ENCODE measurements at places on chromosomes 5 and 9.
A peak's percentile ranks its signal among the peaks of the same experiment; 100 is the strongest.

GRCh38 chr9:4197548-4197947 is 102.3 kb downstream of the GLIS3 start:
- no peak for DNase-seq

DNA sequence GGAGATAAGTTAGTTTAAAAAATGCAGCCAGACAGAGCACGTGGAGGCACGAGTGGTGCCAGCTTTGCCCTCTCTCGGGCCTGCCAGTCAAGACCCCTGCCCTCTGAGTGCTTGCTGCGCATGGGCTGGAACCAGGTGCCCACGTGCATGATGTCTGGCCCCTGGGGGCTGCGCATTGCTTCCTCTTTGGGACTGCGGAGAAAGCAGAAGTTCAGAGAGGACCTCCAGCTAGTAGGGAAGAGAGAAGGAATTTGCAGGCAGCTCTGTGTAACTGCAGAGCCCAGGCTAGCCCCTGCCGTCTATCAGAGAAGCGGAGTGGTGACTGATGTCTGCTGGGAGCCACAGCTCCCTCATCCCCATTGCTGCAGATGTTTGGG is 9.7 kb upstream of the RNU6ATAC start:
- no peak for DNase-seq

DNA sequence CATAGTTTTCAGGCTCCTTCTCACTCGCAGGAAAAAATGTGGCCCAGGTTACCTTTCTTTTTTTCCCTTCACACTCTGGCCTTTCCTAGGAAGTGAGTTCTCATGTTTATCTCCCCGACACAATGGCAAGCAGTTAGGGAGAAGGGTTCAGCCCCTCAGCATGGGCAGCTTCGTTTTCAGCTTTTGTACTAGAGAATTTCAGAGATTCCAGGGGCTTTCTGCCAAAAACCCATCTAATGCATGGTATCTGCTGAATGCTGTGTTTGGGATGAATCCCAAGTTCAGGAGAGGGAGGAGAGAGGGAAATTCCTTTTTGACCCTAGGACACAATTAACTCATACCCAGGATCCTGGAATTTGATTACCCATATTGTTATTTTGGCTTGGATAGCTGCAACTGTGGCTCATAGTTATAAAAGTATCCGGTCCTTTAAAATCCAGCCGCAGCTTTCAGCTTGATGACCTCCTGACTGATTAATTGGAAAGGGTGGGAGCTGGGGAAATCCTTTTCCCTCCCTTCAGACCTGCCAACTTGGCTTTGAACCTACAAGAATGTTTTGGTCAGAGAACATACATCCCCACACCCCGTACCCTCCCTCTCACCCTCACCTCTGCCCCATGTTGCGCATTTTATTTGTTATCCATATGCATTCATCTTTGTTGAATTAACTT is 78.4 kb downstream of the TMEM252 start:
- no peak for DNase-seq

- no peak for DNase-seq
Measured at GRCh38 chr5:106314221-106314824, 1356.4 kb downstream of the EFNA5 start.

GRCh38 chr9:94286116-94286515 is 27.0 kb downstream of the ZNF169 start:
- DNase-seq: peak; percentile 3

- DNase-seq: no peak
Measured at GRCh38 chr9:123005964-123006363, 27.5 kb upstream of the GPR21 start.

- no peak for DNase-seq
Measured at GRCh38 chr5:428219-428618, 14.8 kb upstream of the EXOC3 start.

GRCh38 chr9:37417252-37417803 is 5.2 kb upstream of the GRHPR start:
- no peak for DNase-seq

- no peak for DNase-seq
Measured at GRCh38 chr5:164277720-164278119, 772.3 kb downstream of the MAT2B start.

DNA sequence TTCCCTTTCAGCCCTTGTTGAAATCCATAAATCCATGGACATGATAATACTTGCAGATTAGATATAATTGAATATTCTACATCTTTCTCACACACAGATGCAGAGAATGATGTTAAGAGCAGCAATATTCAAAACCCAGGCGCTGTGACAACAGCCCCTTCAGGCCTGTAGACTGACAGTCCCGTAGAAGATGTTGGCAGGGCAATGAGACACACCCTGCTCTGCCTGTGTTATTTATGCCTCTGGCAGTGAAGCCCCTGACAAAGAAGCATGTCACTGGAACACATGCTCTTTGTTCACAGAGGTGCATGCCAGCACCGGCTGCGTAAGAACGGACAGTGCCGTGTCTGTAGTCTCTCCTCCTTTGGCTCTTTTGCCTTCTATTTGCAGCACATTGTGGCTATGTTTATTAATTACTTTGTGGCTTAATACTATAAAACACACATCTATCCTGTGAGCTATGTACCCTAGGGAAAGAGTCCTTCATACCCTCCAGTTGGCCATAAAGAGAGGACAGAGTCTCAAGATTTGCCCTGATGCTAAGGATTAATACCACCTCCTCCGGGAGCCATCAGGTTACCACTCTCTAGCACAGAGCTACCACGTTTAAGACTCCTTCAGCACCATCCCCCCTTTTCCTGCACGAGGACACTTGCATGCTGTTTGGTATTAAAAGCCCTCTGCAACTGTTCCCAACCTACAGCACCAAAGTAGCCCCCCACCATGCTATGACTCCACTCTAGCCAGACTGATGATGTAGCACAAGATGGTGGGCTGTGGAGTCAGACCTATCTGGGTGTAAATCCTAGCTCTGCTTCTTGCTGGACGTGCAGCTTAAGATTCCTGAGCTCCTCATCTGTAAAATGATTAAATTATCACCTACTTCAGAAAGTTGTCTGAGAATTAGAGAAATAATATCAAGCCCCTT is 2.0 kb upstream of the ANP32B start:
- no peak for DNase-seq

DNA sequence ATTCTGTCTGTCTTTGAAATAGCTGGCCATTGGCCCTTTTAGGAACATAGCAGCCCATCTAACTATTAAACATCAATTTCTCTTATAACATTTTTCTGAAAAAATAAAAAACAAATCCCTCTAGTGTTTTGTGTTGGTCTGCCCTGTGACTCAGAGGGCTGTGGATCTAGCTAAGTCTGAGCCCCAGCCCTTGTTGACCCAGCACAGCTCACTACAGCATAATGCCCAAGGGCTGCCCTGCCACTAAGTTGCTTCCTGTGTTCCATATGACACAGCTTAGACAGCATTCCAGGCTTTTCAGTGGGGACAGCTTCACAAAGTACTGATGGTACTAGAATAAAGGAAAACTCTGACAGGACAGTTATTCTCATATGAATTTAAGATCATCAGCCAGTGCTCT is 136.0 kb downstream of the SCAMP1 start:
- no peak for DNase-seq

GRCh38 chr9:131808291-131808690 is 68.4 kb upstream of the RAPGEF1 start:
- DNase-seq: no peak

DNA sequence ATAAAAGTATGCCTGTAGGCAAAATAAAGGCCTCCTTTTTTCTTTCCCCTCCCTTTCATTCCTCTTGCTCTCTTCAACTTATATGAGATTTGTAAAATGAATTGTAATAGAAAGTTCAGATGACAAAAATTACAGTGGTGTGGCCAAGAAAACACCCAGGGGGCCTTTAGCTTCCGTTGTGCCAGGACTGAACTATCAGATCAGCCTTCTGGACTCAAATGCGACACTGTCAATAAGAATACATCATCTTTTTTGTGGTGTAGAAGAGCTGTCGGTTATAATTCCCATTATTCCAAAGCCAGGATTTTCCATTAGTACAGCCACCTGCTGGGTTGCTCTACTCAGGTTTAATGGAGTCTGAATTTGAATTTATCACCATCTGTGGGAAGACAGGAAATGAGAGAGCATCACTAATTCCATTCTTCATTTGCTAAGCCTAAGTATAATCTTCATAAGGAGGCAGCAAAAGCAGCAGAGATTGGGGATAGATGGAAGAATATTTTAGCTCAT is 443.4 kb downstream of the ANXA1 start:
- no peak for DNase-seq

- no peak for DNase-seq
Measured at GRCh38 chr9:7003861-7004260, 246.1 kb downstream of the KDM4C start.

GRCh38 chr5:67941614-67942401 is 273.7 kb upstream of the PIK3R1 start:
- no peak for DNase-seq

DNA sequence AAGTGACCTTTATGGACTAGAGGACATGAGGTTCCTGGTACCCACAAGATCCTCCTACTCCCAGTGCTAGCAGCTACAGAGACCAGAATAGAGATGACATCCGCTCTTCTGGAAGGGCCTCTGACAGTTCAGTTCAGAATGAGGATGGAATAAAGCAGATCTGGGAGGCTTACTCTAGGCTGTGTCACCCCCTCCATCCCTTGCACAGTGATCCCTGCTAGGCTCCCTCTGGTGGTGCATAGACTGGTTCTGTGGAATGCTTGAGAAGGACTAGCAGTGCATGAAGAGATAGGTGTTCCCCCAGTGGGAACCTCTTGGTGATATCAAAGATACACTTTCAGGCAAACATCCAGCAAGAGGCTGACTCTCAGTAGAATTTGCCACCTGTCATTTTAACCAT is 83.0 kb downstream of the NPR3 start:
- DNase-seq: no peak

GRCh38 chr9:123218831-123219230 is 49.6 kb downstream of the STRBP start:
- no peak for DNase-seq

GRCh38 chr5:96297290-96297689 is 135.8 kb downstream of the PCSK1 start:
- peak; percentile 73 for DNase-seq

DNA sequence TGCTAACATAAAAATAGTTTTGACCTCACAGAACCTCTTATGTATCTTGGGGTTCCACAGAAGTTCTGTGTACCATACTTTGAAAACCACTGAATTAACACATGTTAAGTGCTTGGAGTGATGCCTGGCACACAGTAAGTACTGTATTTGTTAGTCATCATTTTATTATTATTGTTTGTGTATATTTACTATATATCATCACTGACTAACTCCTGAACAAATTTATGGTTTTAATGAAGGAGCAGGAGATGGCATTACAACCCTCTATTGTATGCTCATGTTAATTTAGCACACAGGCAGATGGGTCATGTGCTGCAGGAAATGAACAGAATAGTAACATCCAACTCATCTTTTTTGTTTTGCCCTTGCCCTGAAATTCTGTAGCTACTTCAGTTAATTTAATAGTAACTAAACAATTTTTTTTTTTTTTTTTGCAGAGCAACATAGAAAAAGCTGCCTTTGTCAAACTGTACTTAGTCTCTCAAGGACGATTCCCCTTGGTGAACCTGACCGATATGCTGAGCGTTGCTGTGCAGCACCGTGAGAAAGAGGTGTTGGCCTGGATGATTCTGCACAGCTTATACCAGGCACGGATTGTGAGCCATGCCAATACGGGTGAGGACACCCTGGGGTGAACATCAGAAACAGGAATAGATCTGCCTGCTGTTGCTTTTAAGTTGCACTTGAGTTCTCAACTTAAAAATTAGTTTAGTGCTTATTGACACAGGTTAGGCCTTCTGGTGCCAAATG is 45.4 kb downstream of the HACD4 start:
- DNase-seq: no peak

DNA sequence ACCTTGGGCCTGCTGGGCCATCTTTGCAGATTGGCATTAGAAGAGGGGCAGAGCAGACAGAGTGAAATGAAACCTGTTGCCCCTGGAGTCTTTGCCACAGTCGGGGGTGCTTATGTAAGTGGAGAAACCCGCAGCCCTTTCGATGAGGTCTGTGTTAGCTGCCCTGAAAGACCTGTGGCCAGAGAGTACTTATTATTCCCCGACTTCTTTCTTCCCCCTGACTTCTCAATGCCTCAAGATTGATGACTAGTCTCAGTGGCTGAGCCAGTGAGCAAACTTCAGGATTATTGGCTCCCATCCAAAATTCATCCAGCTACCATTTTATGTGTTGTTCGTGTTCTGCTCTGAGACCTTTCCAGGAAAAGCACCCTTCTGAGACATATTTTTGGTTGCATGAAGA is 7.6 kb downstream of the NTRK2 start:
- DNase-seq: no peak

DNA sequence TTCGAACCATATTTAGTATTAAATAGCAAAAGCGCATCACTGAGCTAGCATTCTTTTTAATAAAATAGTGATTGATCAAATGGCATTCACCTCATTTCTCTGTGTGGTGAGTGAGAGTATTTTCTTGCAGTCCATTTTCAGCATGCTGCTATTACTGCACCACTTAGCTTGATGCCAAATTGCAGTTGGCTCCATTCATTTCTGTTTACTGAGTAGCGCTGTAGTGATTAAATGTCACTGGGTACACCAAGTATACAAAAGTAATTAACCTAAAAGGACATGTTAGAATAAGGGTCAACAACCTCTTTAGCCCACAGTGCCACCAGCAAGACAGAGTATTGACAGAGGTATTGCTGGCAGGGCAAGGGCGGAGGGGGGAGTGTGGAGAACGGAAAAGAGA is 122.0 kb downstream of the TLE4 start:
- no peak for DNase-seq

- no peak for DNase-seq
Measured at GRCh38 chr9:78033870-78034269, 2.3 kb upstream of the GNAQ start.

DNA sequence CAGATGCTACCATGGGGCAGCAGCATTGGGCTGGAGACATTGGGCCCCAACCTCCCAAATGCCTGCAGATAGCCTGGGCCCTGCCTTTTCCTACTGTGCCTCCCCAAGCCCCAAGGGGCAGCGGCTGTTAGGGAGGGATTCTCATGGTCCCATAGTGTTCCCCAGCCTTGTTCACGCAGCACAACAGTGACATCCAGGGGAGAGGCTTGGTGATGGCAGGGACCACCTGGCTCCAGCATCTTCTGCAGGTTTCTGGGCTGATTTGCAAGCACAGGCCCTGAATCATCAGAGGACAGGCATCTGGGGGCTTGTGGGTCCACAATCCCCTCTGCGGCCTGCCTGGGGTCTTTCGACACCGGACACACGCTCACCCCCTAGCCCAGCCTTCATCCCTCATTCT is 354.6 kb downstream of the SLIT3 start:
- DNase-seq: no peak

- no peak for DNase-seq
Measured at GRCh38 chr9:91246846-91247245, 114.9 kb downstream of the AUH start.

- DNase-seq: no peak
Measured at GRCh38 chr5:66634601-66635000, 38.4 kb downstream of the MAST4 start.

Data from non-pigmented ciliary epithelial cell (primary cell).